Activated CD4-positive, alpha-beta T cell treated with anti-CD3 and anti-CD28 coated beads, Interleukin-2, amount 50 U/mL, for 48 hours (primary cell): ENCODE measurements at places on chromosomes 1 and 21.

GRCh38 chr1:162946701-162947100, 85.7 kb upstream of the CCDC190 start:
- no peak for DNase-seq

- no peak for DNase-seq
These were observed 118.2 kb downstream of the RRAGC start for GRCh38 chr1:38741341-38741740.

DNA sequence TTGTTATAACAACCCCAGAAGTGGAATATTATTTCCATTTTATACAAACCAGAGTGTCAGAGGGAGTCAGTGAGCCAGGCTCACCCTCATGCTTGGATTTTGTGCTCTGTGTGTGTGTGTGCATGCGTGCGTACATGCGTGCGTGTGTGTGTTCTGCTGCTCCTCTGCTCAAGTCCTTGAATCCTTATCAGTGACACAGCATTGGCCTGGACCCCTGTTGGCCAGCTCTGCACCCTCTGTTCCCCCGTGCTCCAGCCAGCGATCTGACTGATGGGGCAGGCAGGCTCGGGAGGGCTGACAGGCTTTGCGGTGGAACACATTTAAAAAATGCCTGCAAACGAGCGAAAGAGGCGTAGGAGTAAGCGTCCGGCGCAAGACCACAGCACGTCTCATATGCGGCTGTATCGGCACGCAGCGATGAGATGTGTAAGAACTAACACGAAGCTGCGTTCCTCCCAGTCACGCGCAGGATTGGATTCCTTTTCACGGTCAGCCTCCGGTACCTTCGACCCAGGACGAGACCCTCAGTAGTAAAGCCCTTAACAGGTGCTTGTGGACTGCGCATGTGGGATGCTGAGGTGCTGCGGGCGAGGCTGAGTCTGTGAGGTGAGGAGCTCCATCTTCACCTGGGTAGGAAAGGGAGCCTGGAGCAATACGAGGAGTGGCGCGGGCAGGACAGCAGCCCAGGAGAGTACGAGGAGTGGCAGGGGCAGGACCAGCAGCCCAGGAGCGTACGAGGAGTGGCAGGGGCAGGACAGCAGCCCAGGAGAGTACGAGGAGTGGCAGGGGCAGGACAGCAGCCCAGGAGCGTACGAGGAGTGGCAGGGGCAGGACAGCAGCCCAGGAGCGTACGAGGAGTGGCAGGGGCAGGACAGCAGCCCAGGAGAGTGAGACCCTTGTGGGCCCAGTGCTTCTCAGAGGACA, 130.9 kb downstream of the GALNT2 start:
- no peak for DNase-seq

- DNase-seq: no peak
These were observed 43.2 kb downstream of the HIVEP3 start for GRCh38 chr1:41875487-41875886.

GRCh38 chr1:81231729-81232038, 569.0 kb upstream of the ADGRL2 start:
- no peak for DNase-seq

DNA sequence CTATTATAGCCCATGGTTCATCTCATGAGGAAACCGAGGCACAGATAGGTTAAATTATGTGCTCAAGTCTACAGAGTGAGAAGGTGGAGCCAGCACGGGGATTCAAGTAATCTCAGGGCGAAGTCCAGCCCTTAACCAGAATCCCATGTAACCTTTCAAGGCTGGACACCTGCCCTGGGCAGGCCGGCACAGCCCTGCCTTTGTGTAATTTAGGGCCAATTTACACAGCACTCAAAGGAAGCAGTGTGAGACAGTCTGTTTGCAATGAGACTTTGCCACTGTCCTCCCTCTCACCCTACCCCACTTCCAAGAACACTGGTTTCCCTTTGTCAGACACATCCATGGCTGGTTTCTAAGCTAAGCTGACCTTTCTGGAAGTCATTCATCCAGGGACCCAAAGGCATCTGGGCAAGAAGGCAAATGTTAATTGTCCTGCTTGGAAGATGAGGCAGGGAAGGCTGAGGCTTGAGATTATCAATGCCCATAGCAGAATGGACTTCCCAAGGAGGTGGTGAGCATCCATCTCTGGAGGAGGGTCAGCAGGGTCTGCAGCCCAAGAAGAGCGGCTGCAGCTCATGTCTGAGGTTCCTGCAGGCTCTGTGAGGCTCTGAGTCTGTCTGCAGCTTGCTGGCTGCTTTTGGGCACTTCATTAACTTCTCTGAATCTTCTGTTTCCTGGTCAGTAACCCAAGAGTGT, 159.2 kb downstream of the TRABD2B start:
- DNase-seq: no peak

- no peak for DNase-seq
These were observed 7.4 kb upstream of the CAMTA1 start for GRCh38 chr1:6777813-6778212.

- no peak for DNase-seq
These were observed 151.7 kb downstream of the FASLG start for GRCh38 chr1:172810480-172811175.

DNA sequence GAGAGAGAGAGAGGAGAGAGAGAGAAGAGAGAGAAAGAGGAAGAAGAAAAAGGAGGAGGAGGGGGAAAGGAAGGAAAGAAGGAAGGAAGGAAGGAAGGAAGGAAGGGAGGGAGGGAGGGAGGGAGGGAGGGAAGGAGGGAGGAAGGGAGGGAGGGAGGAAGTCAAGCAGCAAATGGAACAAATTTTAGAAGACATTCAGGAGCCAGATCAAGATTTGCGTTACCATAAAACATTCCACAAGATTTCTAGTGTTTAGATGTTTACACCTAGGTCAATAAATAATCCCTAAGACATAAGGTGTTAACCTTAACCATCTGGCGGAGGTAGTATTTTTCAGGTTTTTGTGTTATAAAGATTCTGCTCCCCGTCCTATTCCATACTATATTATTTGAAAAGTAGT, 1320.1 kb upstream of the PRMT6 start:
- DNase-seq: no peak

DNA sequence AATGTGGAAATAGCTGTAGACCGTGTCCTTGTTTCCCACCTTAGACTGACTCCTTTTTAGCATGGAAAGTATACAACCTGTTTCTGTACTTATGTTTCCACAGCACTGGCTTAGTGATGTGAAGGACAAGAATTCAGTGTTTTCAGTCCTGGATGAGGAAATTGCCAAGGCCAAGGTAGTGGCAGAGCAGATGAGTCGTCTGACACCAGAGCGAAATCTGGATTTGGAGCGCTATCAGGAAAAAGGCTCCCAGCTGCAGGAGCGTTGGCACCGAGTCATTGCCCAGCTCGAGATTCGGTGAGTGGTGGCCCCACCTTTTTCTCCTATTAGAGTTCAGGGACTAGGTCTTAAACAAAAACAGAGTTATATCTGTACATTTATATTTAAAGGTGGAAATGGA, 112.6 kb downstream of the MACF1 start:
- no peak for DNase-seq

GRCh38 chr1:66364578-66365391, 169.2 kb upstream of the SGIP1 start:
- DNase-seq: no peak

- DNase-seq: no peak
These were observed 132.6 kb downstream of the NTPCR start for GRCh38 chr1:233082778-233083550.
